ENCODE measurements at places on chromosomes 2 and 18.

DNA sequence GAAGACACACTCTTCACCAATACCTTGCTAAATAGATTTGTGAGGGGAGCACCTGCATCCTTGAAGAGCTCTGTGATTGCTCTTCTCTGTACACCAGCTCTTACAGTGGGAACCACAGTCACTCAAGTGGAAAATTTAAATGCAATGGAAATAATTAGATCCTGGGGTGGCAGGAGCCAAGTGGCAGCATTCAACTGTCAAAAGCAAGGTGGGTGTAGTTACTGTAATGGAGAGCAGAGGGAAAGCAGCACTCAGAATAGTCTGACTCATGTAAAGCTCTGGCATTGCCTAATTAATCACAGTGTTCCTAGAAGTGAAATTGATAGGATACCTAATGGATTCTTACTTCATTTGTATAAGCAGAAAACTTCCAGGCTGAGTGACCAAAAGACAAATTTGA, 245.8 kb downstream of the KCNE4 start:
- no peak for DNase-seq

GRCh38 chr2:230441227-230441897, 25.4 kb downstream of the SP100 start:
- DNase-seq = peak; percentile 88

GRCh38 chr2:82158150-82158549, 1853.6 kb upstream of the LRRTM1 start:
- no peak for DNase-seq

GRCh38 chr2:24793761-24794435, 673 bp downstream of the CENPO start:
- peak; percentile 48 for DNase-seq

DNA sequence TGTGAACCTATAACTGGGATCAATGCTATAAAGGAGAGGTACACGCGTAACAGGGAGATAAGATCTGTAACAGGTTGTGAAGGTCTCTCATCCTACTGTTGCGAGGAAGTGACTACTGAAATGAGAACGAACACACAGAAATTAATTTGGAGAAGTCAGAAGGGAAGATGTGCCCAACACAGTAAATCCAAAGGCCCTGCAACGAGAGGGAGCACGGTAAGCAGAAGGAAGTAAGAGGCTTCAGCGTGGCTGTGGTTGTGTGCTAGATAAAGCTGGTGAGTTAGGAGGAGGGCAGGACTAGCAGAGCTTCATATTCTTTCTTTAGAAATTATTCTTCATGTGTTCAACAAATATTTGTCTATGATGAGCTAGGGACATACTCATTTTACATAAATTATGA, 2.5 kb upstream of the ATG16L1 start:
- DNase-seq = peak; percentile 84

DNA sequence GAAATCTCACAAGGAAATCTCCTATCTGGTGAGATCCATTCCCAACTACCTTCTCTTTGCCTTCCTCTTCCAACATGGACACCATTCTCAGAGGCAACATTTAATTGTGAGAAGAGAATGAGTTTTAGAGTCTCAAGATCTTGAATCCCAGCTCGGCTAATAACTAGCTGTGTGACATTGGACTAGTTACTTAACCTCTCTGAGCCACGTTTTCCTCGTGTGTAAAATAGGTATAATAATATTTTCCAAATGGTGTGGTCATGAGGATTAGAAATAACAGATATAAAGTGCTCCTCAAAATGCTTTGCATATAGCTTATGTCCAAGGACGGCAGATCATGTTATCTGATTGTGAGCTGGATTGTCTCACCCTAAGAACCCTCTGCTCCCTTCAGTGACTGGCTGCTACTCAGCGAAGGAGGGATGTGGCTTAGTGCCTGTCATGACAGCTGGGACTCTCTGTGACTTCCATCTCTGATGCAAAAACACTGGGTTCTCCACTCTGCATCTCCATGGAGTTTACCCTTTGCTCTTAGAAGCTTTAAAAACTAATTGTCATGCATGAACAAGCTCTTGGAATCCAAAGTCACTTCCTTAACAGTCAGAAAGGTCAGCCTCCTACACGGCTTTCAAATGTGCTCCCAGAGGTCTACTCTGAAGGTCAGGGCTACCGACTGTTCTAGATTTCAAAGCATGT, 38.4 kb upstream of the MRPL19 start:
- no peak for DNase-seq
